GM12878 (cell line): ENCODE measurements at places on chromosomes 1 and 21.

DNA sequence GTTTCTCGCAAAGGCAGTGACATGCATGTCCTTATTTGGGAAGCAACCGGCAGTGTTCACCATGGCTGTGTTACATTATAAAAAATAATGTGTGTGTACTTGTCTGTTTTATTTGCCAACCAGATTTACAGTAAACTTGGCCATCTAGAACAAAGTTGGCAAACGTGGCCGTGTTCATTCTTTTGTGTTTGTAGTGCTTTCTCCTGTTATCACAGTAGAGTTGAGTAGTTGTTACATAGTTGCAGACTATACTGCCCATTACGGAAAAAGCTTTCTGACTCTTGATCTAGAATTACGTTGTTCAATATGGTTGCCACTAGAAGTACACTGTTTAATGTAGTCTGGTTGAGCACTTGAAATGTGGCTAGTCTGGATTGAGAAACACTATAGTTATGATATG is 19.4 kb downstream of the SOAT1 start:
- no peak for DNase-seq

DNA sequence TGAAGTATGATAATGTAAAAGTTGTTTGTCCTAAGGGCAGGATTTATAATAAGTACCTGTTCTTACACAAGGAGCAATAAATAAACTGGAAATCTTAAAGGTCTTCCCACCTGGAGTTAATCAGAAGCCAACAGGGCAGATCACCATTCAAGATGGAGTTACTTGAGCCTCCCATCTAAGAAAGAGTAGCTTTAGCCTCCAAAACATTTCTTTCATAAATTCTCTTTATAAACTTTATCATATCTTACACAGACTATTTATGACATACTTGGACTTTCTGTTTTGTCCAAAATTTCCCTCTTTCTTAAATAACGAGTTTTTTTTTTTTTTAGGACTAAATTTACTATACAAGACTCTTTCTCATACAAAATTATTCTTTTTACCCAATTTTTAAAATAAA is 18.5 kb downstream of the OR2T1 start:
- DNase-seq = no peak

GRCh38 chr1:200384818-200385390 is 24.9 kb downstream of the ZNF281 start:
- DNase-seq = no peak

GRCh38 chr1:106986603-106987002 is 69.9 kb upstream of the PRMT6 start:
- no peak for DNase-seq

GRCh38 chr1:6127587-6128163 is 52.4 kb downstream of the CHD5 start:
- DNase-seq = no peak

DNA sequence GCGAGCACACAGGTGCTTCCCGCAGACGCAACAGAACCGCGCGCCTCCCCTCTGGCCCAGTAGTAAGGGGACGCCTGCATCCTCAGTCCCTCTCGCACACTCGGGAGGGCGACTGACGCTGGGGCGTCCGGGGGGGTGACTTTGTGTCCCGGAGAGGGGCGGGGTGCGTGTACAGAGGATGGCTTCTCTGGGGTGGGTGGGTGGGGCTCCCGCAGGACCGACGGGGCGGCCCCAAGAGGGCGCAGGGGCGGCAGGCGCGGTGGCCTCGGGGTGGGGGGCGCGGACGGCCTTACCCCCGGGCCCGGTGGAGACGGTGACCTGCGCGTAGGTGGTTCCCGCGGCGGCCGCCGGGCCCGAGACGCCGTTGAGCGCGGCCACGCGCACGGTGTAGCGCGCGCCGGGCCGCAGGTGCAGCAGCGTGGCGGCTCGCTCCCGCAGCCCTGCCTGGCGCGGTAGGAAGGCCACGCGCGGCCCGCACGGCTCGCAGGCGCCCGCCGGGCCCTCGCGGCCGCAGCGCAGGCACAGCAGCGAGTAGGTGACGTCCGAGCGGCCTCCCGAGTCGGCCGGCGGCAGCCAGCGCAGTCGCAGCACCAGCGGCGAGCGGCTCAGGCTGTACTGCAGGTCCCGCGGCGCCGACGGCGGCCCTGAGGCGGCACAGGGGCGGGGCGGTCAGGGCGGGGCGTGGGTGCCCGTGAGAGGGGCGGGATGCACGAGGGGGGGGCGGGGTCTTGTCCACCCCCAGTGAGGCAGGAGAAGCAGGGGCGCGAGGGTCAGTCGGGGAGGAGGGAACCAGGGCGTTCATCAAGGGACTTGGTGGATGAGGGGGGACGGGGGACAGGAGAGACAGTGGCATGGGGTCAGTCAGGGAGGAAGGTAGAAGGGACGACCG is 12.1 kb downstream of the EPHA10 start:
- no peak for DNase-seq
